Cortex of kidney (tissue), 1 donor: ENCODE measurements at places on chromosomes 1 and 21.

DNA sequence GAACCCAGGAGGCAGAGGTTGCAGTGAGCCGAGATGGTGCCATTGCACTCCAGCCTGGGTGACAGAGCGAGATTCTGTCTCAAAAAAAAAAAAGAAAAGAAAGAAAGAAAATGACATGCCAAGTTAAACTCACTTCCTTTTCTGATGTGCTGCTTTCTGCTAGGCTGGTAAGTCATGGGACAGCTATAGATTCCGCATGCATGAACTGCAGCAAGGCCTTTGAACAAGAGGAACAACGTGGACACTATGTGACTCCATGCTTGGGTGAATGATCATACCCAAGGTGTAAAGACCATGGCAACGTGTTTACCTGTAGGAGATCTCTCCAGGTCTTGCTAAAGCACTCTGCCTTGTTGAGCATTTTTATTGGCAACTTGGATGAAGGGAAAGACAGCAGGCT lies 10.3 kb upstream of the TTF2 start:
- no peak for DNase-seq

- DNase-seq, result no peak
Measured at GRCh38 chr21:39390212-39390765, 41.4 kb upstream of the HMGN1 start.

- DNase-seq, result no peak
Measured at GRCh38 chr1:34976384-34977209, 8.6 kb downstream of the TMEM35B start.

GRCh38 chr1:199945591-199945990 lies 81.9 kb upstream of the NR5A2 start:
- no peak for DNase-seq

- no peak for DNase-seq
Measured at GRCh38 chr21:43290421-43291346, 121.9 kb downstream of the CRYAA start.

DNA sequence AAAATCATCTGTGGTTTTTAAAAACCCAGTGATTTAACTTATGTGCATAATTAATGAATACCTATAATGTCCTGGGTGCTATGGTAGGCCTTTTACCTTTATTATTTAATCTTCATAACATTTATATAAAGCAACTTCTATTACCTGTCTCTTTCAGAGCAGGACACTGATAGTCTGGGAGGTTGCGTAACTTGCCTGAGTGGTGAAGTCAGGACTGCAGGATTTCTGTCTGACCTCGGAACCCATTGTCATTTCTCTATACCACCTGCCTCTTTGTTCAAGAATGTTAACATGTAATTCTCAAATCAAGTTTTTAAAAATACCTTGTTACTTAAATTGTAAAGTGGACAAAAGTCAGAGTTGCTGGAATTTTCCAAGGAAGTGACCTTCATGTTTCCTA lies 41.0 kb upstream of the BACH1 start:
- DNase-seq, result no peak

DNA sequence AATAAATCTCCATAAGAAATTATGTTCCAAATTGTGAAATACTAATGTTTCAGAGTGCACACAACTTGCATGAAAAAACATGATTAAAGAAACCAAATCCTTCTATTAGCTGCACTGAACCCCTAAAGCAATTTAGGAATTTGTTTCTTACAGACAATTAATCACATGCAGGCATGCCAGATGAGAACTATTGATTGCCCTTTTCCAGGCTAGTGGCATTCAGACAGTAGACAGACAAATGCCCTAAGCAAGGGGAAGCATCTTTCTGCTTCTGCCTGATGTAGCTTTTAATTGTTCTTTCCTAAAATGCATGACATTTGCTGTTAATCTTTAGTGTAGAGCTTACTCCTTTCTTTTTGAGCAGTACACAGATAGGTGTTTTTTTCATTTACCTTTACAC lies 229.5 kb downstream of the DPYD start:
- no peak for DNase-seq

DNA sequence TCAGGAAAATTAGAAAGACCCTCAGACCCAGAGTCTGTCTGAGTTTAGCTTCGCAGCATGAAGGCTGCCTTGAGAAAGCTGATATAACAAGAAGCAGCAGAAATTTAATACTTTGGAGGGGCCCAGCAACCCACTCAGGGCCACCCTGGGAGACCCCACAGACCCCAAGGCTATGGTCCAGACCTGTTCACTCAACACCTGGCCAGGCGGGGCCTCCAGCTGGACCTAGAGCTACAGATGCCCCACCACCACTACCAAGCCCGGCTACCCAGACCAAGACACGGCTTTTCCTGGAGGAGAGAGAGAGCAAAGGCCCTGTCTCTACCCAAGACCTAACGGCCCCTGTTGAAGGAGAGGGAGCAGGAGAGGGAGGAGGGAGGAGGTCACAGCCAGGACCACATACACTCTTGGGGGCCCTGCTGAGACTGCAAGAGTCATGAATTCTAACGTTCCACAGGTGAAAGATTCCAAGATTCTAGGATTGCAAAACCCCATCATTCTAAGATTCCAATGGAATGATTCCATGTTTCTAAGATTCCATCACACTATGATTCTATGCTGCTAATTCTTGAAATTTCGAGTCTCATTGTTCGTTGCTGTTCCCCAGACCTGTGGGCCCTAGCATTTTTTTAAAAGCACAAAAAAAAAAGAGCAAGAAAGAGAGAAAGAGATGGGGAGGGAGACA lies 53.2 kb downstream of the LACTBL1 start:
- DNase-seq, result no peak
